ENCODE measurements at places on chromosomes 1 and 21.

- no peak for DNase-seq
These were observed 8.4 kb upstream of the IVNS1ABP start for GRCh38 chr1:185325413-185325812.

- DNase-seq: no peak
These were observed 2.5 kb downstream of the AKNAD1 start for GRCh38 chr1:108854221-108855019.

DNA sequence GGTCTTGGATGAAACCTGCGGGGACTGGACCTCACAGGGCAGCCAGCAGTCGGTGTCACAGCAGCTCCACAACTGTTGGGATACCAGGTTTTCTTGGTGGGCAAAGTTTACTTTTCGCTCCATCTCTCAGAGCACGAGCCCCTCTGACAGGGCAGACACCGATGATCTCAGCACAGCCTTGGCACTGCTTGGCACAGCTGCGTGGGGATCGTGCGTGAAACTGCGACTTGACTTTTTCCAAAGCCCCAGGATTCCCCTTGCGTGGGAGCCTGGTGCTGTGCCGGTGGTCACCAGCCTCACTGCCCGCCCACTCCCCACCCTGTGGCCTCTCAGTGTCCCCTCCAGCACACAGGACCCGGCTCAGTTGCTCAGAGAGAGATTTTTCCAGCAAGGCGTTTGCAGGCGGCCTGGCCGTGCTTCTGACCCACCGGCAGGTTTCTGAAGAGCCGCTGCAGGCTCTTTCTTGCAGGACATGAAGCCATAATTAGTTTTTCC is 57.3 kb downstream of the SIK1 start:
- DNase-seq: no peak

- peak; percentile 80 for DNase-seq
These were observed 129.2 kb upstream of the SYT6 start for GRCh38 chr1:114282751-114283403.

- no peak for DNase-seq
These were observed 45.5 kb upstream of the CCDC190 start for GRCh38 chr1:162906485-162906884.

DNA sequence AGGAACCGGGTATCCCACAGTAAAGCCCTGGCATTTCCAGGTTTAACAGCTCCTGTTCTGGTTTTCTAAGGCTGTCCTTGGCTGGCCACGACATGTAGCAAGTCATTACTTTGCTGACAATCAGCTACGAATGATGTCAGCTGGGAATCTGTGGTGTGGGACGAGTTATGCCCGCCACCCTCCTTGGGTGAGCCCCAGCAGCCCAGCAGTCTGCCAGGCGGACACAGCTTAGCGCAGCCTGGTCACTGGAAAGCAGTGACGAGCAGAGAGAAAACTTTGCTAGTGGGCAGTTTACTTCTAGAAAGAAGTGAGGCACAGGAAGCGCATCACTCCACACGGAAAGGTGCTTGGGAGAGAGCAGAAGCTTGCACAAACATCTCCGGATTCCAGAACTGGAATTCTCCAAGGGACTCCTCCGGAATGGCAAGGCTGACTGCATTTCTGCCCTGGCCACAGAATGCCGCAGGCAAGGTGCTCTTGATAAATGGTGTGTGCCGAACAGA is 15.5 kb upstream of the ZNF436 start:
- no peak for DNase-seq

DNA sequence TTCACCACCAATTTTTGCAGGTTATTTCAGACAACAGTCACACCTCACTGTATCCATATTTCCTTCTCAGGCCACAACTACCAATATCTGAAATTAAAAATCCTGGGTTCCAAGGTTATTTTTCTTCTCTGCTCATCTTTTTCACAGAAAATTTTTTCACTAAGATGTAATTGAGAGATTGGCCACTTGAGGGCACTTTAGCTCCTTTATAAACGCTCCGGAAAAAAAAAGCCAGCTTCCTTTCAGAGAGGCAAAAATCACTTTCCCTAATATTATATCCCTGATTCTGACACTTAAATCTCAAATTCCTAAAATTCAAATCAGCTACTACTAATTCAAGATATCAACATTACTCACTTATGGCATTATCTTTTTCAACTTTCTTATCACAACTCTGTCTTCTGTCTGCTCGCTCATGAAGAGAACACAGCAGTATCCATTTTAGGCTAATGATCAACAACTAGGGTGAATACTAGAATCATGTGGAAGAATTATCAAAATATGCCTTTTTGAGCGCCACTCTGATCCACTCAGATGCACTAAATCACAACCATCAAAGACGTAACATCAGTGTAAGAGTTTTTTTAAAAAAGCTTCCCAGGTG is 101.4 kb upstream of the RGS1 start:
- no peak for DNase-seq

DNA sequence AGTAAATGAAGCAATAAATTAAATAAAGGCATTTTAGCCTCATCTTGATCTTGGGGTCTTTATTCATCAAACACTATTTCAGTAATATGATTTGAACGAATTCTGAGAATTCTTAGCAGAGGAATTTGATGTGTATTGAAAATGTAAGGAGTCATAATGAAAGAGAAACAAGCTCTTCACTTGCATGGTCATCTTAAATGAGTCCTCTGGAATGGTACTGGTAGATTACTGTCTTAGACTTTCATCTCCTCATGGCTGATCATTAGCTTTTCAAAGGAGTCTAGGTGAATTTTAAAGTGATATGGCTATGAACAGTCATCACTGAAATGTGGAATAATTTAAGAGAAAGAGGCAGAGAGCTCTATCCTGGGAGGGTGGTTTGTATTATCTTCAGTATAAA is 30.0 kb downstream of the PRRC2C start:
- DNase-seq: no peak

GRCh38 chr1:231016234-231016633 is 23.8 kb downstream of the FAM89A start:
- no peak for DNase-seq

DNA sequence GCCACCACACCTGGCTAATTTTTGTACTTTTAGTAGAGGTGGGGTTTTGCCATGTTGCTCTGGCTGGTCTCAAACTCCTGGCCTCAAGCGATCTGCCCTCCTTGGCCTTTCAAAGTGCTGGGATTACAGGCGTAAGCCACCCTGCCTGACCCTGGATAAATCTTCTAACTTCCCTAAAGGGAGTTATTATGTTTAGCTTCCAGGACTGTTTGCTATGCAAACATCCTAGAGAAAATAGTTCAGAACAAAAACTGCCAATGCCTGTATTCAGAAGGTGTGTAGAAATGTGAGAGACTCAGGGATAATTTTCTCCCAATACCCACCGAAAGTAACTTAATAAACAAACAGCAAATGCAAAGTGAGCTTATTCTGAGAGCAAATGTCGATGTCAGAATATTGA is 301.2 kb downstream of the TGFB2 start:
- DNase-seq: no peak

DNA sequence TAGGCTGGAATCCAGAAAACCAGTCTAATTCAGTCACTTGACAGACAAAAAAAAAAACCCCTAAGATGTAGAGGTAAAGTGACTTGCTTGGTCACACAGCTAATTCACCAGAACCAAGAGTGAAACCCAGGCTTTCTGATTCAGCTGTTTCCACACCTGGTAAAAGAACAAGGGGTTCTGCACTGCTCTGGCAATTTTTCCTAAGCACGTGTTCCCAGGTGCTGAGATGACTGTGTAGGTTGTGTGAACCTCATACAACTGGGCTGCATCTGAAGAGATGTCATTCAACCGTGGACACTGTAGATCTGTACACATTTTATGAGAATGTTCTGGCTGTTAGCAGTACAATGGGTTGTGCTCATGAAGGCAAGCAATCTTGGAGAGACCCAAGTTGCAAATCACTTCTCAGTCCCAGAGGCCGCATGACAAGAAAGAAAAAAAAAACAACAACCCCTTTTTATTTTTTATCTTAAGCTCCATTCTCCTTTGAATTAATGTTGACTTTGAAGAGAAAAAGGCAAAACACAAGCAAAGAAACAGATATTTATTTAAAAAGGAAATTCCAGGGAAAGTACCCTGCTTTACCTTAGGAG is 95.4 kb downstream of the INTS7 start:
- no peak for DNase-seq

DNA sequence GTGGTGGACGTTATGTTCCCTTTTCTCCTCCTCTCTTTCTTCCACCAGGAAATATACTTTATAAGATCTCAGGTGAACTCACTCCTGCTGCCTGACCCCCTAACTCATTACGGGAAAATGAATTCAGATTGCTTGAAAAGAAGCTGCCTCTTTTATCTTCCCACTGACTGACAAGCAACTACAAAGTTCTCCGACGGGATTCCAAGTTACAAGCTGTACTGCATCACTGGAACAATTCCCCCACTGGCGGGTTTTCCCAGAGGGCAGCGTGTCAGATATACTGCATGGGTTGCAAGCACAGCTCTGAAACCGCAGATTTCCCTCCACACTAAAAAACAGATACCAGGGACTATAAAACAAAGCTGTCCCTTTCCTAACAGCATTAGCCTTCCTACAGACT is 390.6 kb downstream of the KCTD3 start:
- no peak for DNase-seq

DNA sequence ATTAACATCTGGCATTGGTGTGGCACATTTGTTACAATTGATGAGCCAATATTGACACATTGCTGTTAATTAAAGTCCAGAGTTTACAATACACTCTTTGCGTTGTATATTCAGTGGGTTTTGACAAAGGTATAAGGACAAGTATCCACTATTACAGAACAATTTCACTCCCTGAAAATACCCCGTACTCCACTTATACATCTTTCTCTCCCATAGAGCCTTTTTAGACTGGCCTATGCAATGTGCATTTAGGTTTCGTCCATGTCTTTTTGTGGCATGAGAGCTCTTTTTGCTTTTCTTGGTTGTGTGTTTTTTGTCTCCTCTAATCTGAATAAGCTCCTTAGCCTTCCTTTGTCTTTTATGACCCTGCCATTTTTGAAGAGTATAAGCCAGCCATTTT is 40.6 kb upstream of the TSNAX start:
- no peak for DNase-seq

GRCh38 chr1:212683357-212683722 is 16.3 kb downstream of the BATF3 start:
- no peak for DNase-seq

DNA sequence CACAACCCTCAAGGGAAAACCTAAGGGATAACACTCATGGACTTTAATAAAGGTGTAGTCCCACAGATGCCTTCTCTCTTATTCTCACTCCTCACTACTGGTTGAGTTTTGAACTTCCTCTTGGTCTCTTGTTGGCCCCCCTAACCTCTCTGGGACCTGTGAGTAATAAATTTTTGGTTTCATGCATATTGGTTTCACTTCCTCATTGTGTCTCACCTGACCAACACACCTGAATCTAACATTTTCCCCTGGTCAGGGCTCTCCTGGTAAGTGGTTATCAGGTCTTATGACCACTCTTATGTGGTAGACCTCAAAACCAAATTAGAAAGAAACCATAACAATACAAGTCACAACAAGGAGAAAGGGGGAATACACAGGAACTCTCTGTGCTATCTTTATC is 60.5 kb upstream of the PRMT6 start:
- DNase-seq: no peak

DNA sequence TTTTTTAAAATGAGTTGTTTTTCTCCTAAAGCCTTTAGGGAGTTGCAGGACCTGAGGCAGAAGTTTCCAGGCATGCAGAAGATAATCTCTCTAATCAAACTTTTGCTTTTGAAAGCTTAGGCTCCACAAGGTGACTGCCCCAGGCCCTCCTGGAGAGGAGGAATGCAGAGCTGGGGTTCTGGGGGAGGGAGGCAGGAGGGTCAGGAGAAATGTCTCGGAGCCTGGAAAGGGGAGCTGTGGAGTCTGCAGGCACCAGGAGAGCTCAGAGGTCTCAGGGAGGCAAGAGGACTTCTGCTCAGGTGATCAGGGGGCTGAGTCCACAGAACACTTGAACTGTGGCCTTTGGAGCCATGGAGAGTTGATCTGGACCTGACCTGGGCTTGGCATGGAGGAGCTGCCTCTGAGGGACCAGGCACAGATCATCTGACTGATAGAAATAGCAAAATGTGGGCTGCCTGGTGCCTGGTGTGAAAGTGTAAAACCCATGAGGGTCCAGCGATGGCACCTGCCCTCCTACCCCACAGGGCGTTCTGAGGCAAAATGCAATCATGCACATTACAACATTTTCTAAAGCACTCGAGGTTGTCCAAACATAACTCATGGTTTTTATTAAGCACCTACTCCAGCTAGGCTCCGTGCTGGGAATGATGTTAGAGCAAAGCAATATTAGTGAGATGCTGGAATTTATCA is 10.0 kb upstream of the ABCG1 start:
- DNase-seq: no peak

DNA sequence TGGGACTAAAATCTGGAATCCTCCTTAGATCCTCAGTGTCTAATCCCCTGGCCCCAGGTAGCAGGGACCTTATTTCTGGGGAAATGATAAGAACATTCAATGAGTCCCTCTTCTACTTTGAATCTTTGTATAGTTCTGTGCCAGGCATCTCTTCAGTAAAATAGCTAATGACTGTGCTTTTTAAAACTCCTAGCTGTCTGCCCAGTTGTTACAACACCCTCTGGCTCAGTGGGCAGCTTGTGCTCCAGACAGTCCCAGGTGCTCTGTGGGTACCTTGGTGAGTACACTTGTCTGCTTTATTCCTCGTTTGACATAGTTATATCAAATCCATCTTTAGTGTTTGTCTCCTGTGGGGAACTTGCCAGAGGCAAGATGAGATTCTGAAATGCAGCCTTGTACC is 18.0 kb downstream of the TGFB2 start:
- no peak for DNase-seq

- DNase-seq: peak; percentile 30
These were observed 6.4 kb downstream of the XCL1 start for GRCh38 chr1:168582688-168583336.

- DNase-seq: no peak
These were observed 3.6 kb upstream of the VWA1 start for GRCh38 chr1:1431845-1432273.

GRCh38 chr21:29297483-29298347 is 1.0 kb upstream of the BACH1 start:
- no peak for DNase-seq

- DNase-seq: no peak
These were observed 24.8 kb upstream of the SELENON start for GRCh38 chr1:25774921-25775771.

GRCh38 chr1:242824435-242824834 is 299.9 kb upstream of the PLD5 start:
- no peak for DNase-seq

- DNase-seq: no peak
These were observed 19.3 kb downstream of the C1orf52 start for GRCh38 chr1:85240174-85240601.

GRCh38 chr1:179031855-179032513 is 6.3 kb downstream of the FAM20B start:
- DNase-seq: no peak

DNA sequence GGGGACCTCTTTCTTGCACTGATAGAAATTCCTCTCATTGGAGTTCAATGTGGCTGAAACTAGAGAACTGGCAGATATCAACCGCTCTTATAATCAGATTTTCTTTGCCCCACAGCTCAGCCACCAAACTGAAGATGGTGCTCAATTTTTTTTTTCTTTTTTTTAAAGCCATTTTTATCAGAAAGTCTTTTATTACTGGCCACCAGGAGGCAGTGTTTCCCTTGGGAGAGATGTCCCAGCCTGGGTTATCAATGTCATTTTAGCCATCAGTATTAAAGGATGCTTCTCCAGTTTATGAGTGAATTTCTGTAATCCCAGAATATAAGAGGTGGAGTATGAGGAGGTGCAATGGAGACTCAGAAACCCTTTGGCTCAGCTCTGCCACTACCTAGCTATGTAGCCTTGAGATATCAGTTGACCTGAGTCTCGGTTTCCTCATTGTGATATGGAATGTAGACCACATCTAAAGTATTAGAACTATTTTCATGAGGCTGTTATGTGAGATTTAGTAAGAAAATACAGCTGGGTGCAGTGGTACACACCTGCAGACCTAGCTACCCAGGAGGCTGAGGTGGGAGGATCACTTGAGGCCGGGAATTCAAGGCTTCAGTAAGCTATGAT is 27.6 kb downstream of the CD244 start:
- no peak for DNase-seq

All from AG09319 (cell line).